ENCODE measurements at places on chromosomes 5 and 9.

DNA sequence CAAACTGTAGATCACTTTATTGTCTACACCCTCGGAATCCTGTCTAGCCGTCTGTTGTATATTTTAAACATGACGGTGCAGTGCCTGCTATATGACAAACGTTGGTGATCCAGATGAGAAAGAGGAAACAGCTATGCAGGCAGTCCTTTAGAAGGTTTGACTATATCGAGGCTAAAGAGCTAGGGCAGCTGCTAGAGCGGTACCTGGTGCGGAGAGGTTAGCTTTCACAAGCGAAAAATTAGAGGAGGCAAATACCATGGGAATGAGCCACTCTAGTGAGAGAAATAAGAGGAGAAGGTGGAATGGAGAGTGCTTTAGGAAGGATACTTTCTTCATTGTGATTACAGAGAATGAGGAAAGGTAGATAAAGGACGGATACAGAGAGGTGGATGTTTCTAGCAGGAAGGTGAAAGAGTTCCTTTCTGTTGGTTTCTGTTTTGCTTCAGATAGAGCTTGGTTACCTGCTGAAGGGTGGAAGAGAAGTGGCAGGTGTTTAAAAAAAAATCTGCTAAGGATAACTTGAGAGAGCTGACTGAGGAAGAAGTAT, 959 bp upstream of the FBXL17 start:
- no peak for DNase-seq

DNA sequence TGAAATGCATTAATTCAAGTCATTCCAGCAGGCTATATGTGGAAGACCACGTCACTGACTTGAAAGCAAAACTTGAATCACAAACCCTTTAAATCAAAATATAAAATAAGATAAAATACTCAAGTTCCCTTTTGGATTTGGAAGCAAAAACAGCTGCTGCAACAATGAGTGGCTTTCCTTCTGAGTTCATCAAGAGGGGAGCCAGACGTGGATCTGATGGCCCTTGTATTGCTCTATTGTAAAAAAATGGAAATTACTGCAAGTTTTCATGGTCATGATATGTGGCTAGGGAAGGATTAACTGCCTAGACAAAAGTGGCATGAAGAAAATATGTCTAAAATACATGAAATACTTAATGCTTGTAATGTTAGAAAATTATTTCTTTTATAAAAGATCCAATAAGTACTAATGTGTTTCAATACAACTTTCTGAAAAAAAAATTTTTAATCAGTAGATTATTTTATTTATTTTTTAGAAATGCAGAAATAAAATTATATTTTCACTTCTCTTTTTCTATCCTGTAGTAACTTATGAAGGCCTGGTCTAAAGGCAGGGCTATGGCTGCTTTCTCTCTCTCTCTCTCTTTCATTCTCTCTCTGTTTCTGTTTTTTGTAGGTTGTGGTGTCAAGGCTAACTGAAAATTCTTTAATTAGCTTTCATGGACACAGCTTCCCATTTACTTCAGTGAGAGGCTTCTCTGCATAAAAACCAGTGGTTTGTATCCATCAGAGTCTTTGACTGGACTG, 24.0 kb downstream of the LIX1 start:
- DNase-seq, result no peak

GRCh38 chr9:32867026-32867425, 83.7 kb downstream of the TMEM215 start:
- no peak for DNase-seq

DNA sequence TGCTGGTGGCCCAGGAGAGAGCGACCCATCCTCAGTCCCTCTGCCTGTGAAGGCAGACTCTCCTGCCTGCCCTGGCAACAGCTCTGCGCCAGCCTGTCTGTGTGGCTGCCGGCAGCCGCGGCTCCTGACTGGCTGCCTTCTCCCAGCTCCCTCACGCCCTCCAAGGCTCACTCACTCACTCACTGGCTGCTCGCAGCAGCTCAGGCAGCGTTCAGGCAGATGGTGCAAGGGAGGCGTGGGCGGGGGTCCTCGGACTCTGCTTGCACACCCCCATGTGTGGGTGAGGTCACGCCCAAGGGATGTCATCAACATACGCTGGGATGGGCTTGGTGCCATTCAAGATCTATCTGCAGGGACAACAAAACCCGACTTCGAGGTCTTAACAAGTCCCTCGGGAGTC, 66.7 kb downstream of the DAB2IP start:
- no peak for DNase-seq

- DNase-seq, result no peak
Measured at GRCh38 chr9:127555840-127556820, 55.9 kb upstream of the STXBP1 start.

DNA sequence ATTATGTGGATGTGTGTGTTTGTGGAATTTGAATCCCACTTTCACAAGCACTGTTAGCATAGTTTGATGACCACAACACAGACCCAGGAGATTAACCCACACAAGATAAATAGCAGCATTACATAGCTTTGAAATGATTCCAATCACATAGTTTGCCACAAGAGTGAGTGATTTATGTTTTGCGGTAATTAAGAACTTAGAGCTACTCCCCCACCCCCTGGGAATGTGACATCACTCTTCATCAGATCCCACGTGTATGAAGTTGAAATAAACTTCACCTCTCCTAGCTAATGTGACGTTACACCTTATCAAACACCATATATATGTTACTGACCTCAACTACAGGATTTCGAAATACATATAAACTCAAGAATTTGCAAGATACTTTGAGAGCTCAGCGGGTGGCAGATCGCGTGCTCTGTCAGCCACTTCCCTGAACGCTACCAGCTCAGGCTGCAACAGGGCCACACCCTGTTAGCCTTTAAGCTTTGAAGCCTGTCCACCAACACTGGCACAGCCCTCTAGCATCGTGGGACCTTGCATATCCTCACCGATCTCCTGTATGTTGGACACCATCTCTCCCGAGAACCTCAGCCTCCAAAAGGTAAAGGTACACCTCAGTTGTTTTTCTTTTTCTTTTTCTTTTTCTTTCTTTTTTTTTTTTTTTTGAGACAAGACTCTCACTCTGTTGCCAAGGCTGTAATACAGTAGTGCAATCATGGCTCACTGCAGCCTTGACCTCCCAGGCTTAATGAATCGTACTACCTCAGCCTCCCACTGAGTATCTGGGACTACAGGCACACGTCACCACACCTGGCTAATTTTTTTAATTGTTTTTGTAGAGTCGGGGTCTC, 1.7 kb upstream of the AGTPBP1 start:
- no peak for DNase-seq

DNA sequence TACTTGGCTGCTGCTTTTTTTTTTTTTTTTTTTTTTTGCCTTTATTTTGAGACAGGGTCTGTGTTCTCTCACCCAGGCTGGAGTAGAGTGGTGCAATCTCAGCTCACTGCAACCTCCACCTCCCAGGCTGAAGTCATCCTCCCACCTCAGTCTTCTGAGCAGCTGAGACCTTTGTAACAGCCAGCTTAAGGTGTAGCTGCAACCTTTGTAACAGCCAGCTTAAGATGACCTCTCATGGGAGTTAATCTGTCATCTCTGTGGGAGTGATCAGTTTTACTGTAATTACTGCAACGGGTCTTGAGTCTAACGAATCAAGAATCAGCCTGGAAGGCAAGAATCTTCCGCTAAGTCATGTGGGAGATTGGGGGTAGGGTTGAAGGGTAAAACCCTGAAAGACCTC, 31.6 kb upstream of the SNX2 start:
- no peak for DNase-seq

All from ecto neural progenitor cell (in vitro differentiated cells).